ENCODE measurements at places on chromosomes 5 and 9.
A peak's percentile ranks its signal among the peaks of the same experiment; 100 is the strongest.

GRCh38 chr9:130555968-130556367, 23.4 kb upstream of the FUBP3 start:
- no peak for DNase-seq

DNA sequence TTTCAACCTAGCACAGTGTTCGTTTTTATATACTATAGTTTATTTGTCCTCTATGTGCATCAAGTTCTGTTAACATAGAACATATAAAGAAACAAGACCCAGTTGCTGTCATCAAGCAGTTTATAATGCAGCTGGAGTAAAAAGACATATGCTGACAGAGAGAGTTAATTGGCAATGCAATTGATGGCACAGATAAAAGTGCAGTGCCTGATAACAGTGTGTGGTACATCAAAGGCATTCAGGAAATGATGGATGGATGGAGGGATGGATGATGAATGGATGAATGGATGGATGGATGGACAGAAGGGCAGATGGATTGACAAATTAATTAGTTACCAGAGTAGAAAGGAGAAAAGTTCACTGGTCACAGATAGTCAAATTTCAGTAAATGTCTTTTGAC, 238.9 kb downstream of the RFK start:
- DNase-seq: no peak

DNA sequence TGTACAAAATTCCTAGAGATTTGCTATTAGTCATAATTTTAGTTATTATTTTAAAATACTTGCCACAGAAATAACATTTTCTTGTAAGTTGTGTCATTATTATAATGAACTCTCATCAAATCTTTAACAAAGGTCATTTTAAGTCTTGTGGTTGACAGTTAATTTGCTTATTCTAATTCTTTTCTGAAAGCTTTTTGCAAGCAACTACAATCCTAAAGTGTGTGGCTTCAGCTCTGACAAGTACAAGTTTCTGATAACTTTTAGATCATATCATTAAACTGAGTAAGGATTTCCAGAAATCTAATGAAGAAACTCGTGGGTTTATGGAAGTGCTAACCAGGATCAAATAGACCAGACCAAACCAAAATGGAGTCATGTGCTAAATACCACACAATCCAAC, 86.4 kb downstream of the SFXN1 start:
- DNase-seq: no peak

- DNase-seq: peak; percentile 49
These were observed 55.6 kb upstream of the COL5A1 start for GRCh38 chr9:134585746-134586706.

GRCh38 chr9:14313951-14314423, at the start of gene NFIB:
NFIB (minus strand) TSS chr9:14314141; CDS start chr9:14313511, 630 bp downstream.
- no peak for DNase-seq

DNA sequence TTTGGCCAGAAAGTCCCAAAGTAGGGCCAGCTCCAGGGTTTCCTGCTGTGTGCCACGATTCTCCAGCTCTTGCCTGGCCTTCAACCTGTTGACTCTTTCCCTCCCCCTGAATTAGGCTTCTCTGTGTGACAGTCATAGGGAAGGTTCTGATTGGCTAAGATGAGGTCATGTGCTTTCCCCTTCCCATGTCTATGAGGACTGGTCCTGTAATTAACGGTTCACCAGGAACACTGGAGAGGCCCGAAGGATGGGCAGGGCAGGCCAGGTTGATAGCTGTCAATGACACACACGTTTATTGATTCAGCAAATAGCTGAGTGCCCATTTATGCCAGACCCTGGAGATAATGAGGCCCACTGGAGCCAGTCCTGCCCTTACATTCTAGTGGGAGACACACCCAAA, 9.0 kb upstream of the PRR7 start:
- no peak for DNase-seq

GRCh38 chr5:79876456-79876855, 114.6 kb downstream of the MTX3 start:
- no peak for DNase-seq

DNA sequence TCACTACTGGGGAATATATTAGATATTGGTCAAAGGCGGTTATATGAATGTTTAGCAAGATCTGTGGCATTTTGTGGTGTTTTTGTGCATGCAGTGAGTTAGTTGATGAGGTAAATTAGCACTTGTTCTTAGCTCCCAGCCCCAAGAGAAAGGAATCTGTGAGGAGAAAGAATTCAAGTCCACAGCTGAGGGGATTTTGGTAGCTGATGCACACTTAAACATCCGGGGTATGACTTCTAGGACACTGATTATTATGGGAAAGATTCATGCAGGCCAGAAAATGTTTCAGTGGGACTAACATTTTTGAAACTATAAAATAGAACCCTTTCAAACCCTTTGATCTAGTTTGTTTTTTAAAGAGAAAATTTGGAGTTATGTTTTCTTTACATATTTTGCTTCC, 118.2 kb upstream of the RPS23 start:
- no peak for DNase-seq

DNA sequence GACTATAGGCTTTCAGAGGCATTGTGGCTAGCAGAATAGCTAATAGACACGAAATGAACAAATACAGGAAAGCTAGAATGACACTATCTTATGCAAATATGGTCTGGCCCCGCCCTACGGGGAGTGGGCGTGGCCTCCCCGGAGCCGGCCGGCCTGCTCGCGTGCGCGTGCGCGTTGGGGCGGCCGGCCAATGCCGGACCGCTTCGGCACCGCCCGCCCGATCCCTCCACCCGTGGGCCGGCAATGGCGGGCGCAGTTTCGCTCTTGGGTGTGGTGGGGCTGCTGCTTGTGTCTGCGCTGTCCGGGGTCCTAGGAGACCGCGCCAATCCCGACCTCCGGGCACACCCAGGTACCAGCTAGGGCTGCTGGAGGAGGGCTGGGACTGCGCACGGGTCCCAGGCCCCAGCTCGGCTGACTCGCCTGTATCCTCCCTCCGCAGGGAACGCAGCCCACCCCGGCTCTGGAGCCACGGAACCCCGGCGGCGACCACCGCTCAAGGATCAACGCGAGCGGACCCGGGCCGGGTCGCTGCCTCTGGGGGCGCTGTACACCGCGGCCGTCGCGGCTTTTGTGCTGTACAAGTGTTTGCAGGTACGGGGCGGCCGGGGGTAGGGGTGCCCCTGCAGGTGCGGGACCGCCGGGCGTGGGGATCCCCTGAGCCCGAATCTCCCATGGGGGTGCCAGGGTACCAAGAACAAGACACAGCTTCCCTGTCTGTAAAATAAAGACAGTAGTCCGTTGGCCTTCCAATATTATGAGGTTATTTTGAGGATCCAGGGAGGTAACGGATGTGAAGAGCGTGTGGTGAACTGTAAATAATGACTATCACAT, at the start of gene CCDC107:
Gene CCDC107, plus strand, starts transcription at position 156 of the 831 bp plus-strand sequence. Its CDS starts 88 bp downstream, at position 244.
- peak; percentile 81 for DNase-seq

- DNase-seq: no peak
These were observed 163.6 kb upstream of the TARS1 start for GRCh38 chr5:33277061-33277650.

DNA sequence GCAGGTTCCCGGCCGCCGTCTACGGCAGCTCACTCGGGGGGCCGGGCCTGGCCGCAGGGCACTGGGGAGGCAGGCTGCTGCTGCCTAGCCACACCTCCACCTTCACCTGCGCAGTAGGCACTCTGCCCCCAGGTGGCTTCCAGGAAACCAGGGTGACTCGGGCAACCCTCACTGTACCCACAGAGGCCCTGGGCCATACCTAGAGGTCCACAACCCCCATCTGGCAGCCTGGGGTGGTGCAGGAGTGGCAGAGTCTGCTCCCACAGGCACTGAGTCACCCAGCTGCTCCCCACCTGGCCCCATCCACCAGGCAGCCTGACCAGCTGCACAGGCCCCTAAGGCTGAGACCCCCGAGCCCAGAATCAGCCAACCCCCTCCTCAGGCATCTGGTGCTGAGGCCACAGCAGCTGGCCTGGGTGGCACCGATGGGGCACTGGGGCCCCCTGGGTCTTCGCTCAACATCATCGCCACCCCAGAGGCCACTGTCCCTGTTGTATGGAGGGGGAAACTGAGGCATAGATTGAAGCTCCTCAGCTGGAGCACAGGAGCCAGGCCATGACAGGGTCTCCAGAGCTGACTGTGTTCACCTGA, 70.2 kb downstream of the KCNT1 start:
- no peak for DNase-seq

DNA sequence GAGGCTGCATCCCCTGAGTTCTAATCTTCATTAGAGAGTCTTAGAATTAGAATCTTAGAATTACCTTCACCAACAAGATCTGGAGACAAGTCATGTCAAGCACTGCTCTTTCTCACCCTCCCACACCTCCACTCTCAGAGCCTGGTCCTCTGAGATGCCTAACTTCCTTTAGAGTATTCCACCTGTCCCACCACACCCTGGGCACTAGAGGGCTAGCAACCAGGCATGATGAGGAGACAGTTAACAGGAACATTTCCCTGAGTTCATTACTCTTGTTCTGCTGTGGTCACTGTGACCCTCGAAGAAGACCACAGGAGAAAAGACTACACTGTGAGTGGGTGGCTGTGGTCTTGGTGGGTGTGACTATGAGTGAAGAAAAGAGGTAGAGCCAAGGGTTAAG, 25.2 kb upstream of the MAP1B start:
- no peak for DNase-seq

DNA sequence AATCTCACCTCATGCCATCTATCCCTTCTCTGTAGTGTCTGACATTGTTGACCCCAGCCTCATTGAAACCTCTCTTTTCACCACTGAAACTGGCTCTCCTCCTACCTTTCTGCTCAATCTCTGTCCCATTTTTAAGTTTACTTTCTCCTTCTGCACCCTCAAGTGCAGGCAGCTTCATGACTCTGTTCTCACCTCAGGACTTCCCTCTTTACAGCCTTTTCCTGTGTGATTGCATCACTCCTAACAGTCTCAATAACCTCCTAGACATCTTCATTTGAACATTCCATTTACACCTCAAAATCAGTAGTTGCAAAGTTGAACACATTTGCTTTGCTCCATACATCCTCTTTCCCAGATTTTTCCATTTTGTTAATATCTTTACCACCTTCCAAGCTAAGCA, 172.1 kb downstream of the RASEF start:
- DNase-seq: no peak

DNA sequence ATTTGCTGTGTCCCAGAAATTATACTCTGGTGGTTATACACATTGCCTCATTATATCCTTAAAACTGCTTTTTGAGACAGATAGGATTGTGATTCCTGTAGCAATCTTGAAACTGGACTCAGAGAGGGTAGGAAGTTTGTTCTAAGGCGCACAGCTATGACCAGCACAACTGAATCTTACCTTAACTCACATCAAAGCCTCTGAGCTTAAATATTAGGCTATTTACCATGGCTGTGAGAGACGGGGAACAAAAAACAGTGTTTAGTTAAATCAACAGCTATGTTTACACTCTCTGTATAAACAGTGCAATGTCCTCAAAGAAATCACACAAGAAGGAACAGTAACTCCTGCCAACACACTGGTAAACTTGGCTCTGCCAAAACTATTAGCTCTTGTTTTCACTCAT, 50.9 kb upstream of the TUT7 start:
- DNase-seq: no peak

GRCh38 chr5:142901476-142902185, 131.5 kb downstream of the ARHGAP26 start:
- no peak for DNase-seq

GRCh38 chr9:122091682-122092592, 1.2 kb downstream of the TTLL11 start:
- no peak for DNase-seq

Data from right atrium auricular region (tissue), 2 donors.